ENCODE measurements at places on chromosomes 6 and 20. TPM values are rescaled to one million over a fixed set of nuclear protein-coding genes. Genes with fewer than 3 reads are reported as not detected.

Gene TRIM38
- total RNA-seq = 3.1 TPM

Gene DACT2
- total RNA-seq = not detected

GRCh38 chr6:34813028-34813713 is 21.3 kb downstream of the BLTP3A start:
- no peaks in the 10 kb centered on the region for H3K27me3 ChIP-seq
- H3K4me1 ChIP-seq = peaks cover 21% of the 10 kb centered on the region
- H3K27ac ChIP-seq = no peak overlapping the region

GRCh38 chr20:63686492-63687321 is 9.7 kb upstream of the TNFRSF6B start:
- peak; percentile 87 for DNase-seq
- no peaks in the 10 kb centered on the region for H3K36me3 ChIP-seq
- no peak overlapping the region for H3K4me3 ChIP-seq

DNA sequence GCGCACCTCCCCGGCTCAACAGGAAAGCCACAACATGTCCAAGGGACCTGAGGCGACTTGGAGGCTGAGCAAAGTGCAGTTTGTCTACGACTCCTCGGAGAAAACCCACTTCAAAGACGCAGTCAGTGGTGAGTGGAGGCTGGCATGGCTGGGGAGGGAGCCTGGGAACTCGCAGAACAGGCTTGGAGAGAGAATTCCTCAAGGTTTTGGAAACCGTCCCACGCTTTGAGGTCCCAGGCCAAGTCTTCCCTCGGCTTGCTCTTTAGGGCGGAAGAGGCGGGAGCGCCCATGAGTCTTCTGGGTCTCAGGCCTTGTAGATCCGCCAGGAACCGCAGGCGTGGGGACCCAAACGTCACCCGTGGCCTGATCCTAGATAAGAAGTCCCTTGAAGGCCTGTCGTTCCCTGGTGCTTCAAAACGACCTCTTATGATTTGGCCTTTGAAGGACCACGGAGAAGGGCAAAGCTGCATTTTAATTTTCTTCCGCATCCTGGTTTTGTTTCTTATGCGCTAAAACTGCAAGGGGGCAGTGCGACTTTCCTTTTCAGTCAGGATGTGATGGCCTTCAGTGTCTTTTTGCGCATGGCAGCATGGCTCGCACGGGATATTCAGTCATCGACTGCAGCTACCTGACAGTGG is 2.0 kb downstream of the LAMP5 start:
- H3K27ac ChIP-seq = no peak overlapping the region
- no peaks in the 10 kb centered on the region for H3K36me3 ChIP-seq
- H3K4me3 ChIP-seq = peak overlapping the region; percentile 22
- peaks cover 69% of the 10 kb centered on the region for H3K27me3 ChIP-seq
- no peak for DNase-seq

GRCh38 chr6:32973144-32974015 is 5.0 kb downstream of the BRD2 start:
- H3K27me3 ChIP-seq = no peaks in the 10 kb centered on the region
- peaks cover 22% of the 10 kb centered on the region for H3K36me3 ChIP-seq
- DNase-seq = peak; percentile 31

DNA sequence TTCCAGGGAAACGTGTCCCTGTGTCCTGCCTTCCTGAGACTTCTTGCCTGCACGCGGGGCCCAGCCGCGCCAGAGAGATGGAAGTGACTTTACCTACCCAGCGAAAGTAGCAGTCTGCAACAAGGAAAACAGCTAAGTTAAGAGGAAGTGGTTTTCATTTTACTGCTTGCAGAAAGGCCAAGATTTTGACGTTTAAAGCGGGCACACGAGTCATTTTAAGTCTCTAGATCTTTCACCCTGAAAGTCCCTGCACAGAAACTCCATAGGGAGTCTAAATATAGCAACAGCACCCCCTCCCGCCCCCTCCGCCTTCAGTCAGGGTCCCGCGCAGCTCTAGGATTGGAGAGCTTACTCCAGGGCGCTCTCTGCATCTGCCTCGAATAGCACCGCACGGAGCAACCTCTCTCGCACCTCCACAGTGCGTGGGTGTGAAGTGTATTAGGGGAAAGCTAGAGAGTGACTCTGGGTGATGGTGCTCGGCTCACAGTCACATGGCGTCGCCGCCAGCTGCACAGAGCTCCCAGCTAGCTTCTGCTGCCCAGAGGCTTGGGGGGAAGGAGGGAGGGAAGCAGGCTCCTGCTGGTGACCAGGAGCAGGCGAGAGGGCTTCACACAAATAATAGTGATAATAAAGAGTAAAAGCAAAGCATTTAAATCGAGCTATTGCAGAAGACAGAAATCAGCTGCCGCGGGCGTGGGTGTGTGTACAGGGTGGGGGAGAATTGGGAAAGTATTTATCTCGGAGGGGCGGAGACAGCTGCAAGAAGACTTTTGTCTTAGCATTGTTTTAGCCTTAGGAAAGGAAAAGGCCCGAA is 1.8 kb upstream of the KCNQ5 start:
- H3K4me1 ChIP-seq = peaks cover 10% of the 10 kb centered on the region
- H3K27ac ChIP-seq = peak overlapping the region; percentile 88
- peak overlapping the region; percentile 86 for H3K4me3 ChIP-seq
- peak; percentile 38 for DNase-seq

All from psoas muscle (tissue), 8 donors.